ENCODE measurements at places on chromosomes 2 and 18. TPM values are rescaled to one million over a fixed set of nuclear protein-coding genes. Genes with fewer than 3 reads are reported as not detected.

ADCYAP1 gene
- total RNA-seq: not detected

LRP2 gene
- total RNA-seq: not detected

NEURL3 gene
- total RNA-seq: 0.52 TPM

UGT1A10 gene
- not detected for total RNA-seq

ZBTB7C gene
- total RNA-seq: not detected
